ENCODE measurements at places on chromosomes 1 and 21.
A peak's percentile ranks its signal among the peaks of the same experiment; 100 is the strongest.

DNA sequence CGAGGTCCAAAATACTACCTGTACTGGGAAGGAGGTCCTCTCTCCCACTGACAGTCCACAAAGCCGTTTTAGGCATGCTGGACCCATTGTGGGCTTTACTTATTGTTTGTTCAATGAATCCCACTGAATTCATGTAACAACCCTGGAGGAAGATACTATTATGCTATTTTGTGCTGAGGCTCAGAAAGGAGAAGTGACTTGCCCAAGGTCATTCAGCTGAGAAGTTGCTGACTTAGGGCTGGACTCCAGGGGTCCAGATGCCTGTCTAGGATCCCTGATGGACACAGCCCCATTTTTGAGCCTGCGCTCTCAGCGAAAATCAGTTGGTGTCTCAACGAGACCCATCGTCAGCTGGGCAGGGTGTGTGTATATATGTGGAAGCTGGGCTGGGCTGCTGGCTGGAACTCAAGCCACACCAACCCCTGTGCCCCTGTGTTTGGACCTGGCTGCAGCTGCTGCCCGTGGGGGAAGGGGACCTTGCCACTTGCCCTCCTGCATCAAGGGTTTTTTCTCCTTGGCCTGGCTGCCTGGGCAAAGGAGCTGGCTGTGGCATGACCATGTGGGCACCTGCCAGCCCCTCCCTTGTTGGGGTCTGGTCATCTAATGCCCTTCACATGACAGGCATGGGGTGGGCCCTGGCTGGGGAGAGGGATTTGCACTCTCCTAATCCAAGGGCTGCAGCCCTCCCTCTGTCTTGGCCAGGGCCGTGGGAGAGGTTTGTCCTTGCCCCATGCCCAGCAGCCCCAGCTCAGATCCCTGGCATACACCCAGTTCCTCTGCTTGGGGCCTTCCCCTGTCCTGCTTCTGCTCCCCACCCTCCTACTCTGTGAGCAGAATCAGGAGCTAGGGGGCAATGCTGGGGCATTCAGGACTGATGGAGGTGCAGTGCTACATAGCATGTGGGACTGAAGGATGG lies 15.0 kb downstream of the KCNQ4 start:
- no peak for DNase-seq

- no peak for DNase-seq
Measured at GRCh38 chr1:42996384-42996970, 37.8 kb upstream of the SLC2A1 start.

- no peak for DNase-seq
Measured at GRCh38 chr1:109578947-109579443, 30.6 kb downstream of the GNAI3 start.

- no peak for DNase-seq
Measured at GRCh38 chr21:29209696-29210095, 79.3 kb downstream of the MAP3K7CL start.

- no peak for DNase-seq
Measured at GRCh38 chr1:234150892-234151291, 222.4 kb upstream of the COA6 start.

DNA sequence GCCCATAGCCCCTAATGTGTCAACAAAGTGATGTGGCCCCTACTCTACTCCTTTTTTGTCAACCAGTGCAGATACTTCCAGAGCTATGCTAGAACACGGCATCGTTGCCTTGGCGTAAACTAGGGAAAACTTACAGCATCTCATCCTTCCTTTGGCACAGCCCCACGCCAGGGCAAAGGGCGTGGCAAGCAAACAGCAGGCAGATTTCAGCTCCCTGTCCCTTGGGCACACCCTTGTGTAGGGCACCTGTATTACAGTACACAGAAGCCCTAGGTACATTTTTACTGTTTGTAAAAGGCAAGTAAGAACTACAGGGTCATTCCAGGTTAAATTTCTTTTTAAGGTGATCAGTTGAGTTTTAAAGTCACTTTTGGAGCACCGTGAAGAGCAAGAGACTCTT lies 29.3 kb downstream of the PRDX6 start:
- DNase-seq: peak; percentile 25

DNA sequence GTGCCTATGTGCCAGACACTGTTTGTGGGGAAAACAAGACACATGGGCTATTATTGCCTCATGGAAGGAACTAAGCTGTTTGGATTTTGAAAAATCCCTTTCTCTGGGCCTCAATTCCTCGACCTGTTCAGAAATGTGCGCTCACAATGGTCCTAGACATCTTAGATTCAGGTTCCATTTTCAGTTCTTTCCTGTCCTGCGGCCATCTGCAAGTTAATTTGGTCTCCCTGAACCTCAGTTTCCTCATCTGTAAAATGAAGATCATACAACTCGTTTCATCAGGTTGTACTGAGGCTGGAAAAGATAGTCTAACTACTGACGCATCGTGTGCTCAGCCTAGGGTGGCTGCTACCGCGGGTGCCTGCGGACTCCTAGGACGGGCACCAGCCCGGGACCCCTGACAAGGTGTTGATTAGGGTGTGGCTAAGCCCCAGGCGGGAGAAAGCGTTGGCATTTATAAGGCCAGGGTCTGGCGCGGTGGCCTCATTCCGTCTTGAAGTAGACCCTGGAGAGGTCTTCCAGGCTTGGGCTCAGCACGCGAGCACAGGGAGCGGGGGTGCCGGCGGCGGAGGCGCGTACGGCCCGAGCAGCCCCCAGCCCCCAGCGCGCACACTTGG lies 493 bp upstream of the ELOA start:
- no peak for DNase-seq
